ENCODE measurements at places on chromosomes 1 and 21. TPM values are rescaled to one million over a fixed set of nuclear protein-coding genes. Genes with fewer than 3 reads are reported as not detected.

DNA sequence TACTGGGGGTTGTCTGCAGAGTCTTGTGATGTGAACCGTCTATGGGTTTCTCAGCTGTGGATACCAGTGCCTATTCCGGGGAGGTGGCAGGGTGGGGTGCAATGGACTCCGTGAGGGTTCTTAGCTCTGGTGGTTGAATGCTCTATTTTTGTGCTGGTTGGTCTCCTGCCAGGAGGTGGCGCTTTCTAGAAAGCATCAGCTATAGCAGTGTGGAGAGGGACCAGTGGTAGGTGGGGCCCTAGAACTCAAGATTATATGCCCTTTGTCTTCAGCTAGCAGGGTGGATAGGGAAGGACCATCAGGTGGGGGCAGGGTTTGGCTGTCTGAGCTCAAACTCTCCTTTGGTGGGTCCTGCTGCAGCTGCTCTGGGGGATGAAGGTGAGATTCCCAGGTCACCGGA, 127.3 kb upstream of the PLD5 start:
- no peak for DNase-seq

- peak; percentile 18 for DNase-seq
Observed at GRCh38 chr1:24575905-24576587, 20.2 kb downstream of the NCMAP start.

The RHEX gene
- not detected for total RNA-seq

The RNU11 gene
- not detected for total RNA-seq

Measured in heart right ventricle (tissue), 16 donors.